ENCODE measurements at places on chromosomes 16 and 17. TPM values are rescaled to one million over a fixed set of nuclear protein-coding genes. Genes with fewer than 3 reads are reported as not detected.

DNA sequence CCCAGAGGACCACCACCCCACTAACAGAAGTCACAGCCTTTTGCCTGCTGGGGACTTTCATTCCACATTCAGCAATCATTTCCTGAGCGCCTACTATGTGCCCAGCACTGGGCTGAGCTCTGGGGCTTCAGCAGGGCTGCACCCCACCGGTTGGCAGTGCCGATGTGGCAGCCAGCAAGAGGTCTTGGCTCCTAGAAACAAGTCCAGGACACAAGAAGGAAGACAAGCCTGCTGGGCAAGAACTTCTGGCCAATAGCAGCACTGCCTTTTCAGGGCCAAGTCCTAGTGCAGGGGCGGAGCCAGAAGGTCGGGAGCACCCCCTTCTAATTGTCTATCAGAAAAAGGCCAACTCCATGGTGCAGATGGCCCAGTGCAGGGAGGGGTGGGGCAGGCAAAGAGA lies 13.0 kb upstream of the HOXB9 start:
- no peak for DNase-seq

PMFBP1 gene
- 1.1 TPM for total RNA-seq

SSTR5 gene
- total RNA-seq, result not detected

KRTAP2-3 gene
- total RNA-seq, result not detected
